Adipose tissue (tissue), 3 donors: ENCODE measurements at places on chromosomes 2 and 18. TPM values are rescaled to one million over a fixed set of nuclear protein-coding genes. Genes with fewer than 3 reads are reported as not detected.

FRZB gene
- polyA plus RNA-seq: 0.97 TPM

FBXO15 gene
- 0.83 TPM for polyA plus RNA-seq

HOXD9 gene
- 5.3 TPM for polyA plus RNA-seq

AGBL5 gene
- 11.2 TPM for polyA plus RNA-seq

ARL5A gene
- 15.7 TPM for polyA plus RNA-seq

LINC00305 gene
- polyA plus RNA-seq: not detected

FIGN gene
- 1.1 TPM for polyA plus RNA-seq

SIX2 gene
- polyA plus RNA-seq: 2.9 TPM

DSC1 gene
- polyA plus RNA-seq: not detected

COL4A3 gene
- 0.78 TPM for polyA plus RNA-seq

PAX3 gene
- polyA plus RNA-seq: 0.02 TPM

OSR1 gene
- polyA plus RNA-seq: 24.6 TPM

GAREM1 gene
- polyA plus RNA-seq: 7.6 TPM

KCNE4 gene
- 1.5 TPM for polyA plus RNA-seq

LRATD1 gene
- polyA plus RNA-seq: 0.54 TPM

ZNF385B gene
- polyA plus RNA-seq: 0.10 TPM

IL37 gene
- polyA plus RNA-seq: not detected

ECEL1 gene
- 0.68 TPM for polyA plus RNA-seq

CHRND gene
- not detected for polyA plus RNA-seq

CCDC148 gene
- polyA plus RNA-seq: 0.09 TPM

RNF125 gene
- 9.6 TPM for polyA plus RNA-seq

MTIF2 gene
- polyA plus RNA-seq: 20.9 TPM

KIF5C gene
- 1.2 TPM for polyA plus RNA-seq

ARHGAP25 gene
- 7.2 TPM for polyA plus RNA-seq

CAPN14 gene
- polyA plus RNA-seq: not detected

SPC25 gene
- 1.1 TPM for polyA plus RNA-seq

NGEF gene
- polyA plus RNA-seq: 0.58 TPM

EML6 gene
- polyA plus RNA-seq: 0.85 TPM

C2orf78 gene
- not detected for polyA plus RNA-seq

ACSL3 gene
- polyA plus RNA-seq: 20.7 TPM

ALK gene
- 0.02 TPM for polyA plus RNA-seq

MAP4K3 gene
- 10.3 TPM for polyA plus RNA-seq

ZSWIM2 gene
- 0.34 TPM for polyA plus RNA-seq

SH3BP4 gene
- polyA plus RNA-seq: 10.9 TPM

SERPINB11 gene
- polyA plus RNA-seq: not detected

CABLES1 gene
- polyA plus RNA-seq: 5.8 TPM

PLCL1 gene
- 2.3 TPM for polyA plus RNA-seq

DSEL gene
- 4.8 TPM for polyA plus RNA-seq

ATP6V1B1 gene
- polyA plus RNA-seq: 4.2 TPM

OTX1 gene
- polyA plus RNA-seq: 0.07 TPM

TUBA4B gene
- polyA plus RNA-seq: not detected

CAPN13 gene
- 2.5 TPM for polyA plus RNA-seq

B3GNT7 gene
- polyA plus RNA-seq: 3.3 TPM

GPAT2 gene
- polyA plus RNA-seq: 1.6 TPM

ABCA12 gene
- polyA plus RNA-seq: not detected

RMDN2 gene
- 7.3 TPM for polyA plus RNA-seq

UGT1A4 gene
- not detected for polyA plus RNA-seq

MYO5B gene
- 1.4 TPM for polyA plus RNA-seq

NPPC gene
- polyA plus RNA-seq: 0.07 TPM

POTEI gene
- under 0.01 TPM for polyA plus RNA-seq

NYAP2 gene
- not detected for polyA plus RNA-seq

SLC4A5 gene
- polyA plus RNA-seq: 0.71 TPM

SEMA4F gene
- 3.0 TPM for polyA plus RNA-seq
